ENCODE measurements at places on chromosomes 1 and 21. TPM values are rescaled to one million over a fixed set of nuclear protein-coding genes. Genes with fewer than 3 reads are reported as not detected.

Gene ADGRB2
- 7.7 TPM for total RNA-seq

Gene RALGPS2
- total RNA-seq = 5.1 TPM

Gene NIBAN1
- 351 TPM for total RNA-seq

Gene MYOG
- total RNA-seq = 0.16 TPM

Gene CENPS
- total RNA-seq = 7.3 TPM

Gene TPTE
- total RNA-seq = not detected

Gene RASSF5
- 15.5 TPM for total RNA-seq

Gene ZFYVE9
- 15.5 TPM for total RNA-seq

Gene ADGRL4
- 23.5 TPM for total RNA-seq

Gene SPRR2A
- not detected for total RNA-seq

Gene TAF5L
- total RNA-seq = 12.5 TPM

Gene NGF
- total RNA-seq = 2.1 TPM

Gene CCDC27
- not detected for total RNA-seq

Gene LRP8
- total RNA-seq = 2.3 TPM

Gene TMEM125
- total RNA-seq = not detected

Gene TDRD5
- not detected for total RNA-seq

Gene OR2AK2
- total RNA-seq = not detected
